ENCODE measurements at places on chromosomes 13 and 19. TPM values are rescaled to one million over a fixed set of nuclear protein-coding genes. Genes with fewer than 3 reads are reported as not detected.

DNA sequence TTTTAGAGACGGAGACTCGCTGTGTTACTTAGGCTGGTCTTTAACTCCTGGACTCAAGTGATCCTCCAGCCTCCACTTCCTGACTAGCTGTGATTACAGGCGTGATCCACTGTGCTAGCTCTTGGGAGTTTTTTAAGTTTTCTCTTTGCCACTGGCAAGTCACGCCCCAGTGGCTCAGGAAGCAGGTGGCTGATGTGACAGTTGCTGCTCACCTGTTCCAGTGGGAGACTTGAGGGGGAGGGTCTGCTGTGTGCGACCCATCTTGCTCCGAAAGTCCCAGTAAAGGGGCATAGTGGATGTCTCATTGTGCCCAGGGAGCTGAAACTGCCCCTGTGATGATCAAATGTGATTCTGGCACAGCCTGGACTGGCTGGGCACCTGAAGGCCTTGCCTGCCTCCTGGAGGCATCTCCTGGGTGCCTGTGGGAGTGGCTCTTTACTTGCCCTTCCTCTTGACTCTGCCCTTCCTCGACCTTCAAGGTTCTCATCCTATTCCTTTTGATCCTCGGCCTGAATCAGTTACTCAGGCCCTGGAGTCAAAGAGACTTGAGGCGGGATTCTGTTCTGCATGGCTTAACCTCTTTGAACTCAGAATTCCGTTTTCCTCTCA lies 7.8 kb downstream of the SMARCA4 start:
- DNase-seq: no peak

C13orf46 gene
- total RNA-seq: not detected

DNA sequence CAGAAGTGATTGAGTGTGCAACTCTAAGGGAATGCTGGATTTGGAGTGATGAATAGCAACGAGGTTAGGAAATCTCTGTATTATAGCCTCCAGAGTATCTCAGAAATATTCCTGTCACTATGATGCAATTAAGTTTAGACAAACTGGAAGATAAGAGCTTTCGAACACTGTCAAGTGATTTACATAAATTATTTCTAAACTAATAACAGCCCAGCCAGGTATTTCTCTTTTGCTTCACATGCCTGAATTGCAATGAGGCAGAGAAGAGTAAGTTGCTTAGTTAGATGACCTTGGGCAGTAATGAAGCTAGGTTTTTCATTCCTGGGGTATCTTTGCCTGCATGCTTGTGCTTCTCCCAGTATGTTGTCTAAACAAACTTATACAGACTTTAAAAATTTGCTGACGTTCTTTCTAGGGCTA lies 134.5 kb downstream of the LMO7 start:
- no peak for DNase-seq

DNA sequence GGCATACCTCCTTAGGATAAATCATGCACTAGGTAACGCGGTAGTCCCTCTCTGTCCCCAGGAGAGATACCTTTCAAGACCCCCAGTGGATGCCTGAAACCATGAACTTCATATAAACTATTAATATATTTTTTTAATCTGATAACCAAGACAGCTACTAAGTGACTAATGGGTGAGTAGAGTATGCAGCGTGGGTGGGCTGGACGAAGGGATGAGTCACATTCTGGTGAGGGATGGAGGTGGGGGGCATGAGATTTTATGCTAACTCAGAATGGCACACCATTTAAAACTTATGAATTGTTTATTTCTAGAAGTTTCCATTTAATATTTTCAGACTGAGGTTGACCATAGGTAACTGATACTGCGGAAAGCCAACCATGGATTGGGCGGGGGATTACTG lies 46.2 kb downstream of the CDK8 start:
- DNase-seq: peak; percentile 74

GRCh38 chr19:13951799-13952153 lies 533 bp upstream of the DCAF15 start:
- no peak for DNase-seq

Data from MG63 (cell line).